COLO829 (cell line): ENCODE measurements at places on chromosomes 11 and 22.

GRCh38 chr11:119094816-119095065 is 6.9 kb downstream of the DPAGT1 start:
- DNase-seq, result no peak

DNA sequence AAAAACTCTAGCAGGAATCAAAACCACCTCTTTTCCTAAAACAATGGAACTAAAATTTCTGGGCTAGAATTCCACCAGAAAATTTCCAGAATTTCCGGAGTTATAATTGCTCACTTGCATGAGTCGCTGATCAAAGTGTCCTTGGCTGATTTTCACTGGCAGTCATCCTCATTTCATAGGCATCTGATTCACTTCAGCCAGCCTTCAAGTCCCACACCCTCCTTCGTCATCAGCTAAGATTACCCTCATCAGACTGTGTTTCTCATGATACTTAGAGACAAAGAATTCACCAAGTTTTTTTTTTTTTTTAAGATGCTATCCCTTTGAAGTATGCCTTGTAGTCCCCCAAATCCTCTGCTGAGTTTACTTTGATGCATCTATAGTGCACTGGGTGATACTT is 71.5 kb upstream of the RAB38 start:
- no peak for DNase-seq

DNA sequence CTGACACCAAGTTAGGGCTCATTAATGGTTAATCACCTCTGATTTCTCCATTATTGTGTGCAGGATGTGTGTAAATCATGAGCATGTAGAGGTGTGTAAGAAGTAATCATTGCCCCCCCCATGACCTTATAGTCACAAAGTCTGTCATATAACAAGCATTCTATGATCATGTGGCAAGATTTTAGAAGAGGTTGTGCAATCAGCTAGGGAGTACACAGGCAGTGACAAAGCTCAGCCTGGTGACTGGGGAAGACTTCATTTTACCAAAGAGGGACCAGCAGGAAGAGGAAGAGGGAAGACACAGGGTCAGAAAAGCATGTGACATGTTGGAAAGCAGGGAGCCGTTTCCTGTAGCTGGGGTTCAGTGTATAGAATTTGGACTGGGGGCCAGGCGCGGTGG is 176.5 kb upstream of the LARGE1 start:
- no peak for DNase-seq

DNA sequence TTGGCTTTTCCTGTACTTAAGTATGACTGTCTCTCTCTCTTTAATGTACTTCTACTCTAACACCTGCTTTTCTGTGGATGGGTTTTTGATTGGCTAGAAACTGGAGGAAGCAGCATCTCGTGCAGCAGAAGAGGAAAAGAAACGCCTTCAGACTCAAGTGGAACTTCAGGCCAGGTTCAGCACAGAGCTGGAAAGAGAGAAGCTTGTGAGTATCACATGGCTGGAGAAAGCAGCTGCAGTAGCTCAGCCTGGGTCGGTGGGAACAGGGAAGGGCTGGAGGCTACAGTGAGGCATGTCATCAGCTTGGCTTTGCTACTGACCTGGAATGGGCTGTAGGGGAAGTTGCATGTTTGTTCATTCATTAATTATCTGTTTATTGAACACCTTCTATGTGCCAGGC is 74.2 kb downstream of the SWAP70 start:
- DNase-seq, result no peak

- DNase-seq, result peak; percentile 76
Observed at GRCh38 chr11:58905721-58906547, 33.4 kb upstream of the GLYATL1 start.

- DNase-seq, result no peak
Observed at GRCh38 chr11:123034597-123034996, 27.3 kb downstream of the HSPA8 start.

DNA sequence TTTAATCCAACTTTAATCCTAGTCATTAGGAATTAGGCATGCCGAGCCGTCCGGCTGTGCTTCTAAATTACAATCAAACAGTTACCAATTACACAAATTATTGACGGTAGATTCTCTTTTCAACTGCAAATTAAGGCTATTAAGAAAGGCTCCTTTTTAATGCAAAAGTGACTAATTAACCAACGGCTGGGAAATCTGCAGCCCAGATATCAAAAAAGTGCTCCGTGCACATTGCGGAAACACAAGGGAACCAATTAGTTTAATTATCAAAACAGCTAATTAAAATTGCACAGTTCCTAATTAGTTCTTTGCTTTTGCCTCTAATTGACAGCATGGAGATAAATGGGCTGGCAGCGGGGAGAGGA is 19.4 kb upstream of the LMO1 start:
- DNase-seq, result no peak

- DNase-seq, result no peak
Observed at GRCh38 chr22:45542001-45542520, 39.4 kb downstream of the FBLN1 start.

- DNase-seq, result no peak
Observed at GRCh38 chr22:25352294-25352680, 132.8 kb downstream of the CRYBB2 start.

DNA sequence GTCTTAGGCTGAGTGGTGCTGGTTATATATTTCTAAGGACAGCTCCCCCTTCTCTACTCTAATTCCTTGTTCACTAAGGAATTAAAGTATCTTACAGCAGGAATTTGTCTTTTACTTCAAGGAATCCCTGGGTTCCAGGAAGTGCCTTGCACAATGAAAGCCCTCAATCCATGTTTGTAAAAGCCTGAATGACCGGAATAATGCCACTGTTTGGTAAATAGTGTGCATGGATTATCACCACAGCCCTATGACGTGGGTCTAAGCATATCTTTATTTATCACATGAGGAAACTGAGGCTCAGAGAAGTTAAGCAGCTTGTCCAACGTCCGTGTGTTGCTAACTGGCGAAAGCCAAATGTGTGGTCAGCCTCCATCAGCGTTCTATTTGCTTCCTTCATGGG is 135.7 kb upstream of the NAV2 start:
- no peak for DNase-seq

DNA sequence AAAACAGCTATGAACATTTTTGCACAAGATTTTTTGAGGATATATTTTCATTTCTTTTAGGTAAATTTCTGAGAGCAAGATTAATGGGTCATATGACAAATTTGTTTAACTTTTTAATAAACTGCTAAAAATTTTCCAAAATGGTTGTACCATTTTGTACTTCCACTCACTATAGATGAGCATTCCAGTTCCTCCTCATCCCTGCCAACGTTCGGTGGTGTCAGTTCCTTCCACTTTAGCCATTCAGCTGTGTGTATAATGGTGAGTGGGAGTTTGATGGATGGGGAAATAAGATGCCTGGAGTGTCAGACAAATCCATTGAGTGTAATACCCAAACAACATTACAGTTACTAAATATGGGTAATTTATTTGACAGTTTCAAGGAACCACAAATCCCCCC is 49.7 kb downstream of the MIAT start:
- no peak for DNase-seq

- no peak for DNase-seq
Observed at GRCh38 chr11:10295064-10295901, 1.3 kb upstream of the SBF2 start.

- DNase-seq, result no peak
Observed at GRCh38 chr22:43698403-43698802, 113.7 kb downstream of the EFCAB6 start.

DNA sequence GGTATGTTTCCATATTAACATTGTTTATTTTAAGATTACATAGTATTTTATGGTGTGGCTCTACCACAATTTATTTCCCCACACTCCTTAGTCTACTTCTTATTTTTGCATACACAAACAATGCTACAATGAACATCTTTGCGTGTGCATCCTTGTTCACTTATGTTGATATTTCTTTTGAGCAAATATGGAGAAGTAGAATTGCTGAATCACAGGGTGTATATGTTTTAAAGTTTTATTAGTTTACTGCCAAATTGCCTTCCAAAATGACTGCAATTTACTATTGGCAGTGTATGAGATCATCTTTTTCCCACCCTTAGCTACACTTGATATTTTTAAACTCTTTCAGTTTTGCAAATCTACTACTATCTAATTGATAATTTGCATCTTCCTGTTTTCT is 38.7 kb upstream of the FAR1 start:
- DNase-seq, result no peak

- DNase-seq, result no peak
Observed at GRCh38 chr11:28757725-28758515, 649.7 kb downstream of the METTL15 start.

DNA sequence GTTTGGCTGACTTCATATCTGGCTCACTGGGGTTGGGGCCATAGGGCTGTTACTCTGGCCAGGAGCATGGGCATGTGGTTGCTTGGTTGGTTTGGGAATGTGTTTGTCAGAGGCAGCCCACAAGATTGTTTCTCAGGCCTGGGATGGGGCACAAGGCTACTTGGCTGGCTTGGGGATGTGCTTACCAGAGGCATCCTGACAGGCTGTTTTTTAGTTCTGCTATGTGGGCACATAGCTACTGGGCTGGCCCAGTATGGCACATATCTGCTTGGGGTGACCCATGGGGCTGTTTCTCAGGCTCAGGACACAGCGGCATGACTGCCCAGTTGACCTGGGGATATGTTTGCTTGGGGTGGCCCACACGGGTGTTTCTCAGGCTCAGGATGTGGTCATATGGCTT is 94.6 kb upstream of the PGR start:
- no peak for DNase-seq

- DNase-seq, result no peak
Observed at GRCh38 chr11:43071338-43071737, 240.5 kb upstream of the API5 start.

DNA sequence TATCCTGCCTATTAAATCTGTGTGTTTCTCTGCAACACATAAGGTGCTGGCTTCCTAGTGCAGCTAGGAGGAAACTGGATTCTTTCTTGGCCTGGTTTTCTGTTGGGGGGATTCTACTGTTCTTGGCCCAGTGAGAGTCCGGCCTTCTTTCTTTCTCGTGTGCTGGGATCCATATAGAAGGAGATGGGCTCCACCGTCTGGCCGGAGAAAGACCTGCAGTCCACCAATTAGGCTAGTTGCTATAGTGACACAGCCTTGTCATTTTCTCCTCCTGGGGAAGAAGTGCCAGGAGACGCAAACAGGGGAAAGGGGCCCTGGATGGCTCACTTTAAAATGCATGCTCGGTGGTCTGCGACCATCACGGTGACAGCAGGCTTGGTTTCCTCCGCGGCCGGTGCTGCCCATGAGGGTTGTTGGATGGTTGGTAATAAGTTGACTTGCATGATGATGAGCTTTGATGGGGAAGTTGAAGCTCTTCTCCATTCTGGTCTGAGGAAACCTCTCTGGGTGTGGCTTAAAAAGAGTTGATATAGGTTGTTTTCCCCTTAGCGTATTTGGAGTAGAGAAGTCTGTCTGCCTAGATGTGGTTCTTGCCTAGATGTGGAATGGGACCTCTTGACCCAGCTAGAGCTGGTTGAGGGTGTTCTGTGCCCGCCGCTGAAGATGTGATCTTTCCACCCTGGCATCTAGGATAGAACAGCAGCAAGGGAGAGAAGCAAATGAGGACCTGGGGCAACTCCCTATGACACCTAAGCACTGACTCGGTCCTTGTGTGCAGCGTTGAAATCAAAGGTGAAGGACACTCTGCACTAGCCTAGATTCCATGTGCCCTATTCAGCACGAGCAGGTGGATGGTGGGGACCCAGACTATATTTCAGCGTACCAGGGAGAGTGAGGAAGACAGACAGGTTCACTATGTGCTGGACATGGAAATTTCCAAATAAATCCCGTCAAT is 1335.0 kb downstream of the BRD1 start:
- peak; percentile 87 for DNase-seq

DNA sequence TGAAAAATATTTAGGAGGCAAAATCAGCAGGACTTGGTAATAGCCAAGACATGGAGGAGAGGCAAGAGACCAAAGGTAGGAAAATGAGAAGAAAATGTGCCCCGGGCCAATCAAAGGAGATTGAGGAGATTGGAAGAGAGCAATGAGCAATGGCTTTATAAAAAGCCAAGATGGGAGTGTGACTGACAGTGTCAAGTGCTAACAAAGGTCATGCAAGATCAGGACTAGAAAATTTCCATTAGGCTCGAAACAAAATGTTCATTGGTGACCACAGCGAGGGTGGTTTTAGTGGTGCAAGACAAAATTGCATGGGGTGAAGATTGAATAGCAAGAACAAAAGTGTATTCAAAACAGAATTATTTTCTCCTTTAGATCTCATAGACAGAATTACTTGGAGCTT is 45.2 kb upstream of the TBCEL start:
- DNase-seq, result no peak

DNA sequence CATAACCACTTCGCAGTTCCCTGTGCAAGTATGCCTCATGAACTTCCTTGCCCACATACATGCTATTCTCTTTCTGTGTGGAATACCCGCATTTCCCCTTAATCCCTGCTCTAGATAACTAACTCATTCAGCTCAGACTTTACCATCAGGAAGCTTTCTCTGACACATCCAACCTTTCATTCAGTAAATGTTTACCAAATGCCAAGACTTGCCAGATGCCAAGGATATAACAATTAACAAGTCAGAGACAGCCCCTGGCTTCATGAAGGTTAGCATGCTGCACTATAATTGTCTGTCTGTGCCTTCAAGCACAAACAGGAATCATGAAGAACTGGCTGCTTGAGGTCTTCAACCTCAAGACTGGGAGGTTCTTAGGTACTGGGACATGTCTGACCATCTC is 71.2 kb upstream of the GDPD4 start:
- no peak for DNase-seq

- DNase-seq, result no peak
Observed at GRCh38 chr11:69358398-69359020, 64.6 kb downstream of the MYEOV start.

GRCh38 chr11:35358391-35358790 is 61.0 kb downstream of the SLC1A2 start:
- no peak for DNase-seq

- DNase-seq, result peak; percentile 17
Observed at GRCh38 chr11:68677432-68677831, 6.9 kb upstream of the GAL start.

DNA sequence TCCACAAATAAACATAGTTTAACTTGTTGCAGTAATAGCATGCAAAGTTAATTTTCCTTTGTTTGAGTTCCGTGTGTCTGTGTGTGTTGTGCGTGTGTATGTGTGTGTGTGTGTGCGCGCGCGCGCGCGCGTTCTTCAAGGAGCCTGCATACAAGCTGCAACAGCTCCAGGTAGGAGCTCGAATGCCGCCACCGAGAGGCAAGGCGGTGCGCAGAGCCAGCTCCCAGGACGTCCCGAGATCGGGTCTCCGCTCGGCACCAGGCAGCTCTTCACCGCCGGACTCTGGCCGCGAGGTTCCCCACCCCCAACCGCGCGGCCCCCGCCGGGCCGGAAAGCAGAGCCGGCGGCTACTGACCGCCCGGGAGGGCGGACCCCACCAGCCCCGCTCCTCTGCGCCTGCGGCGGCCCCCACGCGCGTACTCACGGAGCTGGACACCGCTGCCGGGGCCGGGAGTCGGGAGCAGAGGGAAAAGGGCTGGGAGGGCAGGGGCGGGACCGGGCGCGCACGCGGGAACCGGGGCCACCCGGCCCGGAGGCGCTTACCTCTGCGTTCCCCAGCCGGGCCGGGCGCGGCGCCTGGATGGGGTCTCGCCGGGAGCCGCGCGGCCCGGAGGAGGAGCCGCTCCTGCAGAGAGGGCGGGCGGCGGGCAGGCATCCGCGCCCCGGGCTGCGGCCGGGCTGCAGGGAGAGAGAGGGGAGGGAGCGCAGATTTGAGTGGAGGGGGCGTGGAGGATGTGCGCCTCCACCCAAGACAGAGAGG is 40.4 kb upstream of the AKIP1 start:
- DNase-seq, result no peak
